Sigmoid colon (tissue), 7 donors: ENCODE measurements at places on chromosomes 6 and 20.

GRCh38 chr20:53706466-53707370 lies 113.1 kb upstream of the ZNF217 start:
- DNase-seq: no peak

DNA sequence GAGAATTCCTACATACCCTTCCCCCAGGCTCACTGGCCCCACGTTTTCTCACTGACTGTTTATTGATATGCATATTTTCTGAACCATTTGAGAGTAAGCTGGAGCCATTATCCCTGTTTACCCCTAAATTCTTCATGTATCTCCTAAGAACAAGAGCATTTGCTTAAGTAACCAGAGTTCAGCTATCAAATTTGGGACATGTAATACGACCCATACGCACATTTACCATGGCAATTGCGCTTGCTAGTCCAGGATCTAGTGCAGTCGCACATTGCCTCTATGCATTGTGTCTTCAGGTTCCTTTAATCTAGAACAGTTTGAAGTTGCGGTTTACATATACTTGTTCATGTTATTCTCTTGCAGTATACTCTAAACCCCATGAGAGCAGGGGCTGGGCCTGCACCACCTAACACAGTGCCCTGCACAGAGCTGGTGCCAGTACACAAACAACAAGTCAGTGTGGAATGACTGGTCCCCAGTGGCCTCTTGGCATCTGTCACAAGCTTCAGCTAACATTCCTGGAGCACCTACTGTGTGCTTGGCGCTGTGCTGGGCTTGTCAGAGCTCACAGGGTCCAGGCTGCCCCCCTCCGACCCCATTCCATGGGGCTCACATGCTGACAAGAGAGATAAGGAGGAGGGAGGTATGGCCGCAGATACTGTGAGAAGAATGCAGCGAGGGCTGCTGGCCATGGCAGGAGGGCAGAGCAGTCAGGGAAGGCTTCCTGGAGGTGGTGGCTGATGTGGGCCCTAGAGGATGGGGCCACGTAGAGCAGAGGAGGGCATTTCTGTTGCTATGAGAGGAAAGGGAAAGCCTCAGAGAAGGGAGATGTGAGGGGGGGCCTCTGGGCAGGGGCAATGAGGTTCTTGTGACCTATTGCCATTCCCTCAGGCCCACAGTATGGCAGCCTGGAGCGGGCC lies 28.1 kb downstream of the SPDEF start:
- no peak for DNase-seq

GRCh38 chr6:25050356-25050755 lies 114.6 kb upstream of the RIPOR2 start:
- no peak for DNase-seq

DNA sequence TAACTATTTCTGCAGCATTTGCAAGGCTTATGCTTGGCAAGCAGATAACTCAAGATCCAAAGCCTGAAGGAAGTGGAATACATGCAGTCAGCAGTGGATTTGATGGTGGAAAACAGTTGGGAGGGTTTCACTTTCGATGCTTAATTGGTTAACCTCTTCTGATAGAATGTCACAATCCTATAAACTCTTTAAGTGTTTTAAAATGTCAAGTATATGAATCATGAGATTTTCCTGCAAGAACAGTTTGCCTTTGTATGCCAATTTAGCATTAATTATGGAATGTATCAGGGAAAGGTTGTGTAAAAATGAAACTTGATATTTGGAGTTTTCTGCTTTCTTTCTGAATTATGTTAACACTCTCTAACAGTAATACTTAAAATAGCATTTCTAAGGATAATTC lies 36.6 kb downstream of the NKX2-4 start:
- no peak for DNase-seq

DNA sequence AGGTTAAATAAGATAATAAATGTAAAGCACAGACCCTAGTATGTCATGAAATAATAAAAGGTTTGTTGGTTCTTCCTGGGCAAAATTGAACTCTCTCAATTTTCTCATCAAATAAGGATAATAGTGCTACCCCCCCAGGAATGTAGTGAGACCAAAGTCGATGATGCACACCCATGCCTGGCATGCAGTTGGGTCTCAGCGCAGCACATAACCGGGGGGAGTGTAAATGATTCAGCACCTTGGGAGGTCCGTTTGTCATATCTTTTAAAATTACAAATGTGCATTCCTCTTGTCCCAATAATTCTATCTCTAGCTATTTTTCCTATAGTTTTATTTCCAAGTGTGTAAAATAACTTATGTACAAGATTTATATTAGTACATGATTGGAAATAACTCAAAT lies 31.3 kb upstream of the CCDC167 start:
- no peak for DNase-seq
